ENCODE measurements at places on chromosomes 11 and 22.

DNA sequence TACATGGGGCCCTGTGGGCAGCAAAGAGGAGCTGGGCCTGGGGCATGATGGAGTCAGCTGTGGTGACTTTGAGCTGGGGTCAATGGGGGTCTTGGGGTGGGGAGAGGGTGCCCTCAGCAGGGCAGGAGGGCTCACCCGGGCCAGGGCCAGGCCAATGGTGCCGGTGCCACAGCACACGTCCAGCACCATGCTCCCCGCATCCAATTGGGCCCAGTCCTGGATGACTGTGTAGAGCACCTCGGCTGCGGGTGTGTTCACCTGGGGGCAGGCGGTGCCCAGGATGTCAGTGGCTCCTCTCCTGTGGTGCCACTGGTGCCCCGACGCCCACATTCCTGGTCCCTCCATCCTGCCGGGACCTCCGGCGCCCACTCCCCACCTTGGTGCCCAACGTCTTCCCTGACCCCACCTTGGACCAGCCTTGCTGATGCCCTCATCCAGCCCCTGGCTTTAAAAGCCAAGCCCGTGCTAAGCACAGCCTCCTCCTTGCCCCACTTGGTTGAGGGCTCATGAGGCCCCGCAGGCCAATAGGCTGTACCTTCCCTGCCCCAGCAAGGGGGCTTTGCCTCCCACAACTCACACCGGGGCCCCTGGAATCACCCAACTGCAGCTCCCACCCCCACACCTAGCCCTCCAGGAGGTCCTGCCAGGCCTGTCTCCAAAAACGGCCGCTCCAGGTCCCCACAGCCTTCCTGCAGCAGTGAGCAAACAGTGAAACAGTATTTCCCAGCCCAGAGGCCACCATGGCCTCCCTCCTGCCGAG is 2.2 kb upstream of the RANBP1 start:
- no peak for DNase-seq

- DNase-seq, result no peak
Observed at GRCh38 chr22:32005453-32005852, 37.6 kb upstream of the SLC5A1 start.

- DNase-seq, result no peak
Observed at GRCh38 chr11:371051-371450, 1.8 kb downstream of the B4GALNT4 start.

- DNase-seq, result no peak
Observed at GRCh38 chr11:102244681-102245409, 72.4 kb upstream of the BIRC3 start.

DNA sequence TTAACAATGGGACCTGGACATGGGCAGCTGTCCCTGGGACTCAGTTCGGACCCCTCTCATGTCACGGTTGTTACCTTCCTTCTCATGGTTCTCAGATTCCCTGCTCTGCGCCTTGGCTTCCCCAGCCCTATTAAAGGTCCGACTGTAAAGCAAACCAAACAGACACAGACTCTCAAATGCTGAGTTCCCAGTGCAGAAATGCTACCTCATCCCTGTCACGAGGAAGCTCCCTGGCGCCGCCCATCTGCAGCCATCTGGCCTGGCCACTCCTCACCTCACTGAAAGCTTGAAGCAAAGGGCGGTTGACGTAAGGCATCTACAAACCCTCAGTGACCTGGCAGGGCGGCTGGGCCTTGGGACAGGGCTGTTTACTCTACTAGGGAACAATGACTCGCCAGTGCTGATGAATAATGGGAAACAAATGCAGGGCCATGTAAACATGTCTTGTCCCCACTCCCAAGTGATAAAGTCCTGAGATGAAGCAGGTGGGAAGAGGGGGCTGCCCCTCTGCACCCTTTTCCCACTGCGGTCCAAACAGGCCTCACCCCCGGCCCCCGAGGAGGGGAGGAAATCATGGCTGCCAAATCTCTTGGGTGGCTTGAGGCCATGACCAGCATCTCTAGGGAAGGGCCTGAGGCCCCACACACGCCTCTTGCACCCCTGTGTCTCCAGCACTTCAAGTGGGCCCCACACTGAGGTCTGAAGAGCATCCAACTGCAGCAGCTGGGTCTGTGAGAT is 49.3 kb downstream of the SCUBE1 start:
- DNase-seq, result no peak

DNA sequence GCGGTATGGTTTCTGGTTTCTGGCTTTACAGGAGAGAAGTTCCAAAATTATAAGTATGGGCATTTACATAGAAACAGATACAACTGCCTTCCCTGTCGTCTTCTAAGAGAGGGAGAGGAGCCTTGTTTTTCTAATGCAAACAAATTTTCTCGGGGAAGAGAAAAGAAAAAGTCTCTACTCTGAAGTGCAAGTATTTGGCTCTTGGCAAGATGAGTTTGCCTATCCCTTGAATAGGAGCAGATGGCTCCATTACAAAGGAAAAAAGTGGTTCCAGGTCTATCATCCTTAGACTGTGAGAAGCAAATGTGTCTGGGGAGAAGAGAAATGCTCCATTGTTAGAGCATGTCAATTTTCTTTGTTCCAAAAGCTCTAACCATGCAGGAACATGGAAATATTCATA is 455.6 kb downstream of the BUD13 start:
- DNase-seq, result no peak

- DNase-seq, result no peak
Observed at GRCh38 chr11:26014456-26015115, 317.3 kb upstream of the ANO3 start.

Data from ecto neural progenitor cell (in vitro differentiated cells).